ENCODE measurements at places on chromosomes 5 and 9.

DNA sequence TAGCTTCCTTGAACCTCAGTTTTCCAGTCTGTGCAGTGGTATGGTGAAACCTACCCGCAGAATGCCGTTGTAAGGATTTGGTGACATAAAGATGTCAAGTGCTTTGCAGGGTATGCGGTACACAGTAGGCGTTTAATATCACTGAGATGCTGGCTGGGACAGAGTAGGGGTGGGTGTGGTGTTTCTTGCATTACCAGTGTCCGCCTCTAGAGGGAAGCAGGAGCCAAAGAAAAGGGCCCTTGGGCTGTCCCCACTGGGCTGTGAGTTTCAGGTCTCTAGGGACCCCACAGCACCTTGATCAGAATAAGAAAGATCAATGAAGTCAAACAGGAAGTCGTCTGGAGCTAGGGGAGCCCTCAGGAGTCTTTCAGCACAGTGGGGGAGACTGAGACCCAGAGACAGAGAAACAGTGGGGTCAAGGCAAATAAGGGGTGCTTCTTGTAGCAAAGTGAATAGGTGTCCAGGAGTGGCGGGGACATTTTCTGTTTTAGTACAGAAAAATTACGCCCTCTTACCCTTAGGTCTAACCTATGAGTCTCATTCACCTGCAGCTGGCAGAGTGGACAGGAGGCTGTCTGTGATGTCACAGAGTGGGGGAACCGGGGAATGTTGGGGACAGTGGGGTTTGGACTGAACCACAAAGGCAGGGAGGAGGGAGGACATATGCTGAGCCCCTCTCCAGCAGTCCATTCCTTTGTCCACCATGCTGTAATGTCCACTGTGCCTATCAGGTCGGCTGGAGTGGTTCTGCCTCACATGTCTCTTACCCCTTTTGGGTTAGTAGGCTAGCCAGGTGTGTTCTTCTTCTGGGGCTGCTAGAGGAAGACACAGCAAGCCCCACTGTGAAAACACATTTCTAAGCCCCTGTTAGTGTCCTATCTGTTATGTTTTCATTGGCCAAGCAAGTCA, 4.7 kb upstream of the TEX53 start:
- peak; percentile 58 for DNase-seq

DNA sequence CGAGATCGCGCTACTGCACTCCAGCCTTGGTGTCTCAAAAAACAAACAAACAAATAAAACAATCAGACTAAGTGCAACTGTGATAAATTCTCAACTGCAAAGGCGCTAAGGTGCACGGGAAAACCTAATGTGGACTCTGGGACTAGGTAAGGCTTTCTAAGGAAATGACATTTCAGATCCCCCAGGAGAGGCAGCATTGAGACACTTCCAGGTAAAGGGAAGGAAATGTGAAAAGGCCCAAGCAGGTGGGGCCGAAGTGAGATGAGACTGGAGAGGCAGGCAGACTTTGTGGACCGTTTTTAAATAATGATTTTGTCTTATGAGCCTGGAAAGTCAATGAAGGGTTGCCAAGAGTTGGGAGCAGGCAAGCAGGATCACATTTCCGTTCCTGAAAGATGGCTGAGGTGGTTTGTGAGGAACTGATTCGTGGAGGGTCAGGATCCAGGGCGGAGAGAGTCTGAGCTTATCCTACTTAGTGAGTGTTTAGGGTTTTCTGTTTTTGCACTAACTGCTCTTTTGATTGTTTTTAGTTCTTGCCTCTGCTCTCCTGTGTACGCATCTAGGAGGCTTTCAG, 2.0 kb upstream of the APBA1 start:
- peak; percentile 21 for DNase-seq

GRCh38 chr9:101567725-101568350, 26.9 kb downstream of the PPP3R2 start:
- no peak for DNase-seq

- no peak for DNase-seq
Measured at GRCh38 chr5:134086943-134087305, 27.6 kb upstream of the TCF7 start.

DNA sequence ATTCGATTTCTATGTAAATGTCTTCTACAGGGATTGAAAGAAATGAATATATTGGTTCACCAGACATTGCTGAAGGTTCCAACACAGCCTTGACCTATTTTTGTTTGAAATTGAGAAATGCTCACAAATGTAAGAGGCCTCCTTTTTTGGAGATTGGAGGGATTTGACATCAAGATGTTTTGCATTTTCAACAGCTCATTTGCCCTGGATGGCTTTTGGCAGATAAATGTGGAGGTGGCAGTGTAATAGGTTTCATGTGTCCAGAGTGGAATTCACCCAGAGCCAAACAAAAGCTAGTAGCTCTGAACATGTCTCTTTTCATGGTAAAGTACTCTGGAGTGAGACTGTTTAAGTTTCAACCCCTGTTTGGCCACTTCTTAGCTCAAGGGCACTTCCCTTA, 77.3 kb downstream of the PALM2AKAP2 start:
- no peak for DNase-seq

DNA sequence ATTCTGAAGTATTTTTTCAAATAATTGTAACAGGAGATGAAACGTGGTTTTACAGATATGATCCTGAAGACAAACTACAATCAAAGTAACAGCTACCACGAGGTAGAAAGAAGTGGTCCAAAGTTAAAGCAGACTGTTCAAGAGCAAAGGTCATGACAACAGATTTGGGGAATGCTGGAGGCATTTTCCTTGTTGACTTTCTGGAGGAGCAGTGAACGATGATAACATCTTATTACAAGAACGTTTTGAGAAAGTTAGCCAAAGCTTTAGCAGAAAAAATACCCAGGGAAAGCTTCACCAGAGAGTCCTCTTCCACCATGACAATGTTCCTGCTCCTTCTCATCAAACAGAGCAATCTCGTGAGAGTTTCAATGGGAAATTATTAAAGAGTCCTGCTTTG, 145.4 kb upstream of the NREP start:
- no peak for DNase-seq

GRCh38 chr9:134913041-134913712, 4.5 kb downstream of the FCN1 start:
- no peak for DNase-seq

- DNase-seq: no peak
Measured at GRCh38 chr5:164597293-164597900, 1092.0 kb downstream of the MAT2B start.

DNA sequence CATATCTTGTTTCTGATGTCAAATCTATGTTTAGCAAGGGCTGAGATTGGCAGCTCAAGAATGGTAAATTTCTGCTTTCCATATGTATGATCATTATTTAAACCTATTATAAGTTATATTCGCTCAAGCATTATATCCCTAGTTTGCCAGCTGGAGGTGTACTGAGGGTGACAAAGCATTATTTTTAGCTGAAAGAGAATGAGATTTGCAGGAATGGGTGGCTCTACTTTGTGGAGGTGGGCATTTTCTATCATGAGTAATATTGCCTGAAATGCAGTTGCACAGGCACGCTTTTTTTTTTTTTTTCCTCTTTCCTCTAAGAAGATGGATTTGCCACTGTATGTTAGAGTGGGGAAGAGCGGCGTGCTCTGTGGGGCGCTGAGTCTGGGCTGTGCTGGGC, 393.8 kb downstream of the EBF1 start:
- no peak for DNase-seq

- no peak for DNase-seq
Measured at GRCh38 chr9:75000835-75001234, 27.3 kb downstream of the CARNMT1 start.

GRCh38 chr5:172952034-172952511, 7.2 kb upstream of the RPL26L1 start:
- no peak for DNase-seq

- DNase-seq: no peak
Measured at GRCh38 chr5:305459-305858, 16.1 kb upstream of the AHRR start.

DNA sequence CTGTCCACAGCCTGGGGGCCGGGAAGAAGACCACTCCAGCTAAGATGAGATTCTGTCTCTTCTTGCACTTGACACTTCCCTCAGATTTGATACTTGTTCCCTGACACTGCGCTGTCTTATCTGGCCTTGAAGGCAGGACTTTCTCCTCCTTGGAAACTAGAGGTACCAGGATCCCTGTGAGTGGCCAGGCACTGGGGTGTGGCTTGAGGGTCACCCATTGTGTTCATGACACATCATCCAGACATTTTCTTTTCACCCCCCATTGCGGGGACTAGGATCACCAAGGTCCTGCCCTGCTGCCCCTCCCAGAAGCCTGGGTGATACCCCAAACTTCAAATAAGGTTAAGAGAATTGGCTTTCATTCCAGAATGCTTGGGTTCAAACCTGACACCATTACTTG, 103.3 kb downstream of the NDFIP1 start:
- DNase-seq: no peak

DNA sequence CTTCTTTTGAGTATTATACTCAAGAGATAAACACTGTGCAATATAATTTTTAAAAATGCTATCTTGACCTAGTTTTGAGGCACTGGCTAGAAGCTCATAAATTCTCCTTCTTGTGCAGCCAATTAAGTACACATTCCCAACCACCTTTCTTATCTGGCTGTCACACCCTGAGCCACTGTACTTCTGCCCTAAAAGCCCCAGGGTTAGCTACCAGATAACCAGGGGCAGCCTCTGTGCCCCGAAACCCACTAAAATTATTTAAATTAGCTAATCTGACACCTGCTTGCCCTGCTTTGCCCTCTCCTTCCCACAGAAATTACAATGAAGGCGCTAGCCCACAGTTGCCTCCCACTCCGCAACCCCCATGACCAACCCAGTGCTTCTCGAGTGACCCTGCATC, 597.3 kb upstream of the TYRP1 start:
- DNase-seq: peak; percentile 6

DNA sequence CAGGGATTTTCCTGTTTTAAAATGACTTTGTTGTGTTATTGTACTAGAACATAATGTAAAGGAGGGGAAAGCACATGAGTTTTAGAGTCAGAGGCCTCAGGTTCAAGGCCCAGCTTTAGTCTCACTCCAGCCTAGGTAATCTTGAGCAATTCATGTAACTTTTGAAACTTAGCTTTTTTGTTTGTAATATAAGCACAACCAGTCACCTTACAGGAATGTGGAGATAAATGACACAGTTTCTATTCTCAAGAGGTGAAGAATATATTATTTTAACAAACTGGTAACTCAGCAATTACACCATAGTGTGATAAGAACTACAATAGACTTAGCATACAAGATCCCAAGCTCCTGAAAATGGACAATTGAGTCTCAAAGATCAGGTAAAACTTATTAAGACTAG, 51.2 kb downstream of the ADAMTS19 start:
- no peak for DNase-seq

DNA sequence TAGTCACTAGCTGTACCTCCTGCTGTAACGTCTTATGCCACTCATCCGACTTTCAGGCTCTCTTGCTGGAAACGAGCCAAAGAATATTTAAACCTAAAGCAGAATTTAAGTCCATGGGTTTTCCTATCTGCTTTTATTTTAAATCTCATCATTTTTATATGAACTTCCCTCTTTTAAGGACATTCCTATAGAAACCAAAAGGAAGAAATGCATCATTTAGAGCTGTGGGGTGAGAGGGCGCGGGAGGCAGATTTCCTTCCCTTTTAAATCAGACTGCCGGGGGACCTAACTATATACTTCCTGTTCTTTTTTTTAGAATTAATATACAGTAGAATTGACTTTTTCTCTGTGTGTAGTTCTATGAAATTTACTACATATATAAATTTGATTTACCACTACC, 468.8 kb downstream of the BNC2 start:
- DNase-seq: peak; percentile 49

- no peak for DNase-seq
Measured at GRCh38 chr9:36781533-36781932, 208.8 kb downstream of the MELK start.

GRCh38 chr5:129717751-129718310, 30.1 kb upstream of the MINAR2 start:
- DNase-seq: no peak
